Activated naive CD8-positive, alpha-beta T cell treated with anti-CD3 and anti-CD28 coated beads, Interleukin-2, amount 10 ng/mL, durations not matched to agents 7 days and 5 days (primary cell): ENCODE measurements at places on chromosomes 4 and X. TPM values are rescaled to one million over a fixed set of nuclear protein-coding genes. Genes with fewer than 3 reads are reported as not detected.

Gene POLA1
- 24.3 TPM for total RNA-seq

Gene CTAG1A
- total RNA-seq: not detected

Gene DUSP21
- total RNA-seq: not detected

Gene AVPR2
- not detected for total RNA-seq

Gene BLTP1
- total RNA-seq: 52.5 TPM

Gene SLC6A14
- not detected for total RNA-seq

Gene NOX1
- total RNA-seq: not detected
